Thyroid gland (tissue), 4 donors: ENCODE measurements at places on chromosomes 2 and 18. TPM values are rescaled to one million over a fixed set of nuclear protein-coding genes. Genes with fewer than 3 reads are reported as not detected.

Gene EFR3B
- total RNA-seq, result 21.1 TPM

Gene ALLC
- total RNA-seq, result not detected

Gene ZNF804A
- 0.49 TPM for total RNA-seq

Gene KRTCAP3
- total RNA-seq, result 40.1 TPM

Gene DTNB
- 38.9 TPM for total RNA-seq

Gene CCDC88A
- total RNA-seq, result 51.5 TPM

Gene IL1R1
- total RNA-seq, result 93.5 TPM

GRCh38 chr2:99576775-99577174, 87.0 kb upstream of the REV1 start:
- H3K4me1 ChIP-seq, result no peaks in the 10 kb centered on the region
- no peaks in the 10 kb centered on the region for H3K36me3 ChIP-seq
- no peak overlapping the region for H3K27ac ChIP-seq
- no peaks in the 10 kb centered on the region for H3K27me3 ChIP-seq

- DNase-seq, result no peak
- no peak overlapping the region for H3K27ac ChIP-seq
- no peaks in the 10 kb centered on the region for H3K4me1 ChIP-seq
- no peaks in the 10 kb centered on the region for H3K27me3 ChIP-seq
These were observed 1228.9 kb downstream of the CNTNAP5 start for GRCh38 chr2:125254010-125254409.

DNA sequence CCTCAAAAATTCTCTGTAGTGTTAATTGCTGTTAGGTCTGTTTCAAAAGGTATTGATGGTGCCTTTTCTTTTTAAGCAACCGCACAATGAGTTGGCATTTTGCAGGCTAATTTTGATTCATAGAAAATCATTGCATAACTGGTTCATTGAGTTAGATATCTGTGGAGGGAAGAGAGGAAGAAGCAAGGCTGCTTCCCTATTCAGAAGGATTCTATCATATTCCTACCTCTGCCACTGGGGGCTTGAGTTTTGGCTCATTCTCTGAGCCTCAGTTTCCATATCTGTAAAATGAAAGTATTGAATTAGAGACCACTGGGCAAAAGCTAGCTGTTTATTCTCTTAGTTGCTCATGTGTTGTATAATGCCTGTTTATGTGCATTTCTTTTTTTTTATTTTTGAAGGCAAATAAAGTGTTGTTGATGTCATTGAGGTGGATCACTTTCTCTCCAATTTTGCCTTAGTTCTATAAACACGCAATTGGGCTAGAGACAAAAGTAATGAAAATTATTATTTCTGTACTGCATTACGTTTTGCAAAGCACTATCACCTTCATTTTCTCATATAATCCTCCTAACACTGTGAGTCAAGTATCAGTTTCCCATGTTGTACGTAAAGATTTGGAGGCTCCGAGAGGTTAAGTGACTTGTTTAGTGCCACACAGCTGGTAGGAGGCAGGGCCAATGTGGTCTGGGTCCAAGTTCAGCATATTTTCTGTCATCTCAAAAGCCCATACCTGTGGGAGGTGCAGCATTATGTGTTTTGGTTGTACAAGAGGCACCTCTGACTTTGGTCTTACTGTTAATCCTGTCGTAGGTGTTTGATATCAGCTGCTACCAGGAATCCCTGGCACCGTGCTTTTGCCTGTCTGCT, 5.9 kb downstream of the TRIB2 start:
- DNase-seq, result no peak
- H3K36me3 ChIP-seq, result no peaks in the 10 kb centered on the region
- H3K27ac ChIP-seq, result no peak overlapping the region
- no peaks in the 10 kb centered on the region for H3K27me3 ChIP-seq
- H3K4me3 ChIP-seq, result no peak overlapping the region

- H3K27me3 ChIP-seq, result no peaks in the 10 kb centered on the region
- H3K27ac ChIP-seq, result no peak overlapping the region
- no peak overlapping the region for H3K4me3 ChIP-seq
- H3K36me3 ChIP-seq, result no peaks in the 10 kb centered on the region
These were observed 68.7 kb downstream of the DIS3L2 start for GRCh38 chr2:232030229-232030628.
